NCI-H187 (cell line): ENCODE measurements at places on chromosomes 2 and 18.

GRCh38 chr2:71690876-71691475, 237.6 kb downstream of the DYSF start:
- no peak for DNase-seq

DNA sequence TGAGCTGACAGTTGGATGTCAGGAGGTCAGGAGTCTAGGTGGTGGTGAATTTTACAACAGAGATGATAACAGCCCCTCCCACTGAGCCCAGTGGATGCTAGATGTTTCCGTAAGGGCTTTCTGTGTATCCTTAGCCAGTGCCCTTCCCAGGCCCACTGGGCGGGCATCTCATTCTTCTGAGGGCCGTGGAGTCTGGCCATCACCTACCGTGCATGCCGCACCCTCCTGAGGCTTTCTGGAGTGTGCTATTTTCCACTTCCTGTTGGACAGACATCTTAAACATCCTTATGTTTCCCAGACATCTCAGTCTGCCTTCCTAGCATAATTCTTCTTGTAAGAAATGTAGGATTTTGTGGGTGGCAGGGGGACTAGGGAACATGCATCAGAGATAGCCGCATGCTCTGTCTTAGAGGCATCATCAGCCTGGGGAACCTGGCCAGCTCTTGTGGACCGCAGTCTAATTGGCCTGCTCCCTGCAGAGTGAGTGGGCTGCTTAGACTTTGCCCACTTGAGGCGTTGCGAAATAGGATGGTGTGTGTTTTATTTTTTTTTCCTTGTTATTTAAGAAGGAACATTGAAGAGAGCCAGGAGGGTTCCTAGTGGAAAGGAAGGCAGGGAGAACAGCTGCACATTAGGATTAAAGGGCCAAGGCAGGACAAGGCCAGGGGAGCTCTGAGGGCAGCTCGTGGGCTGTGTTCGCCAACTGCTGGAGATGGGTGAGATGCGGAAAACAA, 135.8 kb downstream of the SH3RF3 start:
- DNase-seq, result no peak

DNA sequence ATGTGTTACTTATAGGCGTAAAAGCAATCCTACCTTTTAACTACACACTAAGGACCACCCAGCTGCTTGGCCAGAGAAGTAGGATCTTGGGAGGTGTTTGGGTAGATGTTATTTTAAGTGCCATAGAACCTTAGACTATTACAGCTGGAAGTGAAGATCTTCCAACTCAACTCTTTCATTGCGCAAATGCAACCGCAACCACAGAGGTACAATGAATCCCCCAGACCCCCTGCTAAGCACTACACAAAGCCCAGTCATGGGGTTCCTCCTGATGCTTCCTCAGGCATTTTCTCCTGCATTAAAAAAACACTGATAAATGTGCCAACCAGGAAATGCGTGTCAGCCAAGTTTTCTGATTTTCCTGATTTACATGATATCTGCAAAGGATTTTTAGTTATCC, 246.0 kb downstream of the LRRTM1 start:
- DNase-seq, result no peak

- DNase-seq, result no peak
Measured at GRCh38 chr2:72803151-72803550, 22.7 kb downstream of the EXOC6B start.

- DNase-seq, result peak; percentile 96
Measured at GRCh38 chr2:26687328-26687727, 5.2 kb upstream of the KCNK3 start.

- no peak for DNase-seq
Measured at GRCh38 chr2:2519381-2519780, 188.3 kb upstream of the MYT1L start.

DNA sequence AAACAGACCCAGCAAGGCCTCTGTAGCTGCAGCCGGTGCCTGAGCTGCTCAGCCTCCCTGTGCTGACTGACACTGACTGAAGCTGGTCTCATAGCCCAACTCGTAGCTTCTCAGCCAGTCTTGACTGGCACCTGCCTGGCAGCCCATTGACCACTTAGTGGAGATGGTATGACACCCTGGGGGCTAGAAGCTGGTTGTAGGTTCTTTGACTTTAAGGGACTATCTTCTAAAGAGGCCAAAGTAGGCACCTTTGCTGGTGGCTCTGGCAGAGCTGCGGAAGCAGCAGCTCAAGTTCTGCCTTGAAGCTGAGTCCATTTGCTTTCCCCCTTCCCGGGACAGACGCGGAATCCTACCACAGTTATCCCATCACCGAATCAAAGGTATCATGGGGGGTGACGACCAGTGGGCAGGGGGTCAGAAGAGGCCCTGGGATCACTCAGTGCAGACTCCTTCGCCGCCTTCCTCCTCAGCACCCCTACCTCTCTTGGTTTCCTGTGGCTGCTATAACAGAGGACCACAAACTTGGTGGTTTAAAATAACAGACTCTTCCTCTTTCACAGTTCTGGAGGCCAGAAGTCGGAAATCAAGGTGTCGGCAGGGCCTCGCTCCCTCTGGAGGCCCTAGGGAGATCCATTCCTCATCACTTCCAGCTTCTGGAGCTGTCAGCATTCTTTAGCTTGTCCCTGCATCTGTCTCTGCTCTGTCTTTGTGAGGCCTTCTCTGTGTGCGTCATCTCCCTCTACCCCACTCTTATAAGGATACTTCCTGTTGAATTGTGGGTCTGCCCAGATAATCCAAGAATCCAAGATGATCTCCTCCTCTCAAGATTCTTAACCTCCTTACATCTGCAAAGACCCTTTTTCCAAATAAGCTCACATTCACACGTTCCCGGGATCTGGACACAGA, 13.7 kb upstream of the FOSL2 start:
- no peak for DNase-seq

GRCh38 chr18:37321582-37322491, 243.8 kb downstream of the CELF4 start:
- no peak for DNase-seq

- DNase-seq, result no peak
Measured at GRCh38 chr2:187748958-187749357, 194.7 kb upstream of the TFPI start.

DNA sequence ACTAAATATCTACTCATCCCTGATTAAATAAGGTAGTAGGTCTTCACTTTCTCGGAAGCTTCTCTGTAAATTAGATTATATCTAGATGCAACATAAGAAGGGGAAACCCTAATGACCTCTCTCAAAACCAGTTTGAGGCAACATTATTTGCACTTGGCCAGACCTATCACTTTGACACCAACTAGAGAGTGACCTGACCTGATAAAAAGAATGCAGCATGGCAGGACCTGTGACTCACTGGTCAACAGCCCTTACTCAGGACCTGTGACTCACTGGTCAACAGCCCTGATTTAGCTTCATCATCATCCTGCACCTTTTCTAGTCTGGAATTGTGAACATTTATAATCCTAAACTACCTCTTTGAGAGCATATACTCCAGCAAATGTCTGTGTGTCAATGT, 1957.7 kb upstream of the CELF4 start:
- no peak for DNase-seq

DNA sequence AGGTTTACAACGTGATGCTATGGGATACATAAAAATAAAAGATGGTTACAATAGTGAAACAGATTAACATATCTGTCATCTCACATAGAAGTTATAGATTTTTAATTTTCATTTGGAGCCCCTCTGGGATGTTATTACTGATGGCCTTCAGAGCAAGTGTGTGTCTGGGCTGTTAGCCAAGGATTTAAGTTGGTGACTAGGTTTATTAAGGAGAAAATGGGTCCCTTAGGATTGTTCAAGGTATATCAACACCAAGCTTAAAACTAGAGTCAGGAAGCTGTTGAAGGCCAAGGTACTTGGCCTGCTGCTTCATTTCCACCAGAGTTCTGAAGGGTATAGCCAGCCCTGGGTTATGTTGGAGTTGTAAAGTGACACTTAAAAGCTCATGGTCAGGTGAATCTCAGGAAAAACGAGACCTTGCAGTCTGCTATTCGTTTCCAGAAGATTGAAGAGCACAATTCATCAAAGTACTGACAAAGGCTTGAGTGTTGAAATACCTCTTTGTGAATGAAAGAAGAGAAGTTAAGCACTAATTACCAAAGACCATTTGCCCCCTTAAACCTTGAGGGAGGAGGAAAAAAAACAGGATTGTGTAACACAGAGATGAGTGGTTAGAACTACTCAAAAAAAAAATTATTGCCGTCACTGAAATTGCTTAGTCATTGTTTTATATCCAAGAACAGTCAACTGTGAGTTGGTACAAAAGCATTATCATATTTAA, 48.4 kb downstream of the MAP2 start:
- DNase-seq, result peak; percentile 10

- DNase-seq, result no peak
Measured at GRCh38 chr2:171531291-171531690, 9.0 kb downstream of the CYBRD1 start.

DNA sequence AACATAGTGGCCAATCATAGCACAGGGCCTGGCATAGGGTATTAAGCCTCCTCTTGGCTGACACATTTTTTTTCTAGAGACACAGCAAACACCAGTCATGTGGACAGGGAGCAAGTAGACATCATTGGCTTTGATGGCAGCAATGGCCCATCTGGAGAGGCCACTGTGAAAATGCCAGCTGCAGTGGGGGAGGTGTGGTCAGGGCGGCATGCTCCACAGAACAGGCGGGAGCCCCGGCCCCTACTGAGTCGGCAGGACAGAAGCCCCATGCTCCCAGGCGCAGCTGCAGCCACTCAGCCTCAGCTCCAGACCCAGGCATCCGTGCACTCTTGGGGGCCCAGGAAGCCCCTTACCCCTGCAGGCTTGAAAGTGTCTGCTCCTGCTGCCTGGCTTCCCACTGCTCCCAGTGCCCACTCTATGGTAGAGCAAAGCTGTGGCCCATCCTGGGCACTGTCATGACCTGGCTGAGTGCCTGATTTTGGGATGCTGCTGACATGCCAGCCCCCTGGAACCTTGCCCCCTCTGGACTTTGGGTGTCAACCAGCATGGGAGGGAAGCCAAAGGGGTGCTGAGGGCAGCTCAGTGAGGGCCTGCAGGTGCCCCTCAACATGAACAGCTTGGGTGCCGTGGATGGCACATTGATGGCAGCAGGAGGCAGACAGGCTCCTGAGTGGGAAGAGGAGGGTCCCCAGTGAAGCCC, 23.3 kb upstream of the UBE2F start:
- DNase-seq, result no peak

DNA sequence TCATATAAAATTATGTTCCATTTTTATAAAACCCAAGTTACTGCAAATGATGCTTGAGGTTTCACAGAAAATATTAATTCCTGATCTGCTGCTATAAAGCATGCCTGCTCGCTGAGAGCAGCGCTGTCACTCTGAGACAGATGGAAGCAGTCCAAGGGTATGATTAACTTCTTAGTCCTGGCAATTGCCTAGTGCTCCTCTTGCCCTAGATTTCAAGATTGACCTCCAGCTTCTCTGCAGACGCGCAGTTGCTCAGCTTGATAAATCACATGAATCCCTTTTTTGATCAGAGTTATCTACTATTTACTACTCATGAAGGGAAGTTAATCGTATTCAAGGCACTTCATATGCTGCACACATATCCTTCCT, 154.6 kb upstream of the REV1 start:
- no peak for DNase-seq

DNA sequence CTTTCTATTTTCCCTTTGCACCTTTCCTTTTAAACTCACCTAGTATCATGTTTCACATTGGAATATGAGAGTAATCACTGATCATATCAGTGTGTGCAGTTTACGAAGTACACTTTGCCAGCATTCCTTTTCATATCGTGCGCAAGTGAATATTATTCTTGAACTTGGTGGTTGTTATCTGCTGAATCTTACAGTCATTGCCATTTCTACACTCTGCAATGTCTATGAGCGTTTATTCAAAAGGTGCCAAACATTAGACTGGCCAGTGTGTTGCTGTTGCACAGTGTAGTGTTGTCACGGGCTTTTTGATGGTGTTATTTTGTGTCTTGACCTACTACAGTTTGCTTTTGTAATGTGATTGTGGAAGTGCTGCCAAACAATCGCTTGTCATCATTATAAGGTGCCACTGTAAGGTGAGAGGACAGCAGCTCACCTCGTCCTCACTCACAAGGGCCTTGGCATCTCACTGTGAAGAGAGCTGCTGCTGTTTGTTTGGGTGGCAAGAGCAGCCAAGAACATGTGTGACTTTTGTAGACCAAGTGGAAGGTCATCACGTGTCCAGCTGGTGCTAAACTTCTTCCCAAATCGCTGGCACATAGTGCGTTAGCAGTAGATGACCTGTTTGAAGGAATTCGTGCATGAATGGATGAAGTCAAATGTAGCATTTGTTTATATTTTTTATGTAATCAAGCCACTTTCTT, 113.3 kb downstream of the MYO1B start:
- DNase-seq, result no peak

DNA sequence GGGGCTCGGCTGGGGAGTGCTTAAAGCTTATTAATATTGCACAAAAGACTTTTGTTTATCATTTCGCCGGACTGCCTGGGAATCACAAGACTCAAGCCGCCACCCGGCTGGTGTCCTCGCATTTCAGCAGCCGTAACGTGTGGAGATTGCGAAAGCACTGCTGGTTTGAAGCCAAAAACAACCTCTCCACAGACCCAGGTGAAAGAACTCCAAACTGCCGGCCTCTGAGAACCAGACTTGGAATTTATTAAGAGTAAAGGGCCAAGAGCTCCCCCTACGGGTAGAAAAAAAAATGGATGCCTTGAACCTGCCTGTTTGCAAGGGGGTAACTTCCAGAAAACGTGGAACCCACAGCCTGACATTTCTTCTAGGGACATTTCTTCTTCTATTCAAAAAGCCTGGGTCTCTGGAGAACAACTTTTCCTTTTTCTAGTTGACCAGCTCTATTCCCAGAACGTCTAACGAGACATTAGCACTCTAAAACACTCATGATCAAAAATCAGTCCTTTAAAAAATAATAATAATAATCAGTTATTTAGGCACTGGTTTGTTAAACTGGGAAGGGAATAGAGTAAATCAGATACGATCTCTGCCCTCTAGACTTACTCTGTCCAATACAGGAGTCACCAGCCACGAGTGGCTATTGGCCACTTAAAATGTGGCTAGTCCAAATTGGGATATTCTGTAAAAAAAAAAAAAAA, 216.3 kb downstream of the C1D start:
- peak; percentile 98 for DNase-seq

DNA sequence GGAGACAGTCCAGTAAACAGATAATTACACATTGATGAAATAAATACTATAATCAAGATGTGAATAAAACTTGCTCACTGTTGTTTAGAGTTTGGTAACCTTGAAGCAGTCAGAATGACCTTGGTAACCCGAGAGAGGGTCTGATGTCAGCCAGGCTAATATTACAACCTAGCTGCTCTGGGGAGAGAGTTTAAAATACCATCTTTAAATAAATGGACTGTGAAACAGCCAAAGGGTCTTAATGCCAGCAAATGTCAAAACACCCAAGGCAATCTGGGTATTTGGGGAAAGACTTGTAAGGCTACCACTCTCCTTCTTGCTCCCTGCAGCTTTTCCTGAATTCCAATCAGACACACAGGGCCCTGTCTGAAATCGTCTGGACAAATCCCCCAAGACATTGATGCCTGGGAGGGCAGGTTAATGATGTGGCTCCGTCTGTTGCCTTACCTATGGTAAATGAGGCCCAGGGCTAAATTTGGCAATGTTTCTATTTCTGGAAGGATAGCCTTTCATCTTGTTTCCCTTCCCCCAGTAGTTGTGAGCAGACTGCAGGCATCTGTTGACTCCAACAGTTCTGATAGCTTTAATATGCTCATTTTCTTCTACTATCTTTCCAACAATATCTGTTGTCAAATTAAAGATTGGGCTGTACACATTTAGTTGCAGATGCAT, 43.0 kb upstream of the ITGB6 start:
- DNase-seq, result no peak

- no peak for DNase-seq
Measured at GRCh38 chr2:36403675-36404230, 48.2 kb downstream of the CRIM1 start.

- DNase-seq, result no peak
Measured at GRCh38 chr18:50189160-50189559, 5.8 kb downstream of the MYO5B start.
